ENCODE measurements at places on chromosomes 13 and 19.

GRCh38 chr19:50488389-50489194, 11.9 kb upstream of the GARIN5A start:
- no peak for DNase-seq

DNA sequence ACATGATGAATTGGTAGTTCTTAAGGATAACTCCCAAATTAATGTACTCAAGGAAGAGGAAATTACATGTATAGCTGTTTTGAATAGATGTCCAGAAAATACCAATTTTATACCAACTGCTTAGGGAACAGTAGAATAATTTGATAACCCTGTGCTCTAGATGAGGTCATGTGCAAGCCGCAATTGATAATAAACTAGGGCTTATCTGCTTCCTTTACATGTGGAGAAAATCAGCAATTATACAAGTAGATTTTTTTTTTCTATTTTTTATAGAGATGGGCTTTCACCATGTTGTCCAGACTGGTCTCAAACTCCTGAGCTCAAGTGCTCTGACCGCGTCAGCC, 9.3 kb downstream of the TPT1 start:
- DNase-seq, result no peak

DNA sequence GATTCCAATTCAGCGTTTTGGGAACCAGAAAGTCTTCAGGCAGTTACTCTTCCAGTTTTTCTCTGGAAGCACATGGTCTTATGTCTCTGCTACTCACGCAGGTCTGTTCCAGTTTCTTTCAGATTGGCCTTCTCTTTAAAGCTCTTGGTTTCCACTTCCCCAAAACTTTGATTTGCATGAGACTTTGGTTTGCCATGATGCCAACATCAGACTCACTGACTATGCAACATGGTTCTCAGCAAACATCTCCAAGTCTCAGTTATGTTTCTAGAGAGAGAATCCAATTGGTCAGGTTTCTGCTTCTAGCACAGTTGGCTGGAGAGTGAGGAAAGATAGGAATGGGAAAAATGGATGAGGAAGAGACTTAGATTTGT, 3.1 kb downstream of the AKAP11 start:
- DNase-seq, result no peak

- no peak for DNase-seq
These were observed 99.6 kb upstream of the MBNL2 start for GRCh38 chr13:97122381-97122996.

GRCh38 chr13:96809366-96810096, 184.7 kb downstream of the OXGR1 start:
- DNase-seq, result no peak

DNA sequence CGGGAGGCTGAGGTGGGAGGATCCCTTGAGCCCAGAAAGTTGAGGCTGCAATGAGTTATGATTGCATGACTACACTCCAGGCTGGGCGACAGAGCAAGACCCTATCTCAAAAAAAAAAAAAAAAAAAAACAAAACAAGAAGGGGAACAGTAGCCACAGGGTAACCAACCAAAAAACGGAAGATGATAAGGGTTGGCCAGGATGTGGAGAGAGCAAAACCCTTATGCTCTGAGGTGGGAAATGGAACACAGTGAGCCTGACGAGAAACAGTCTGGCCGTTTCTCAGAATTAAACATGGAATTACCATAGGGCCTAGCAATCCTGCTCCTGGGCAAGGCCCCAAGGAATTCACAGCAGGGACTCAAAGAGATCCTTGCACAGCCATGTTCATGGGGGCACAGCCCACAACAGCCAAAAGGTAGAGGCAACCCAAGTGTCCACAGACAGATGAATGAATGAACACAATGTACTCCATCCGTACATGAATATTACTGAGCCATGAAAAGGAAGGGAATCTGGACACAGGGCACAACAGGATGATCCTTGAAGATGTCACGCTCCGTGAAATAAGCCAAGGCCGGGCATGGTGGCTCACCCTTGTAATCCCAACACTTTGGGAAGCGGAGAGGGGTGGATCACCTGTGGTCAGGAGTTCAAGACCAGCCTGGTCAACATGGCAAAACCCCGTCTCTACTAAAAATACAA, 11.3 kb downstream of the NMRK2 start:
- DNase-seq, result no peak

DNA sequence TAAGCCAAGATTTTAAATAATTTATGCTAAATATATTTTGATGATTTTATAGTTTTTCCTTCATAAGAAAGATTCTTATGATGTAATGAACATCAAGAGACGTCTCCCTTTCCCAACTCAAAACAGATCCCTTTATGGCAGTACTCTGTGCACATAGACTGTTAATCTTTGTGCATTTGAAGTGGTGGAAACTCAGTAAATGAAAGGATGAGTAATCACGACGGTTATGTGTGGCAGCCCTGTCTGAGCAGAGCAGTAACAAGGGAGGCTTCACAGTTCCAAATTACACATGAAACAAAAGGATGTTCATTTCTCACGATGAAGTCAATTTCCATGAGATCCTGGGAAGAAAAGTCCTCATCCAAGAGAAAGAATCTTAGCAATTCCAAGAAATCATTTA, 498.1 kb downstream of the KLF5 start:
- no peak for DNase-seq
